Stimulated activated CD8-positive, alpha-beta memory T cell treated with anti-CD3 and anti-CD28 coated beads, Interleukin-4, amount 100 ng/mL, for 24 hours (primary cell): ENCODE measurements at places on chromosomes 16 and 17.

GRCh38 chr16:81371106-81371505 lies 56.3 kb downstream of the GAN start:
- no peak for DNase-seq

GRCh38 chr16:80045861-80046260 lies 445.3 kb upstream of the MAF start:
- no peak for DNase-seq

DNA sequence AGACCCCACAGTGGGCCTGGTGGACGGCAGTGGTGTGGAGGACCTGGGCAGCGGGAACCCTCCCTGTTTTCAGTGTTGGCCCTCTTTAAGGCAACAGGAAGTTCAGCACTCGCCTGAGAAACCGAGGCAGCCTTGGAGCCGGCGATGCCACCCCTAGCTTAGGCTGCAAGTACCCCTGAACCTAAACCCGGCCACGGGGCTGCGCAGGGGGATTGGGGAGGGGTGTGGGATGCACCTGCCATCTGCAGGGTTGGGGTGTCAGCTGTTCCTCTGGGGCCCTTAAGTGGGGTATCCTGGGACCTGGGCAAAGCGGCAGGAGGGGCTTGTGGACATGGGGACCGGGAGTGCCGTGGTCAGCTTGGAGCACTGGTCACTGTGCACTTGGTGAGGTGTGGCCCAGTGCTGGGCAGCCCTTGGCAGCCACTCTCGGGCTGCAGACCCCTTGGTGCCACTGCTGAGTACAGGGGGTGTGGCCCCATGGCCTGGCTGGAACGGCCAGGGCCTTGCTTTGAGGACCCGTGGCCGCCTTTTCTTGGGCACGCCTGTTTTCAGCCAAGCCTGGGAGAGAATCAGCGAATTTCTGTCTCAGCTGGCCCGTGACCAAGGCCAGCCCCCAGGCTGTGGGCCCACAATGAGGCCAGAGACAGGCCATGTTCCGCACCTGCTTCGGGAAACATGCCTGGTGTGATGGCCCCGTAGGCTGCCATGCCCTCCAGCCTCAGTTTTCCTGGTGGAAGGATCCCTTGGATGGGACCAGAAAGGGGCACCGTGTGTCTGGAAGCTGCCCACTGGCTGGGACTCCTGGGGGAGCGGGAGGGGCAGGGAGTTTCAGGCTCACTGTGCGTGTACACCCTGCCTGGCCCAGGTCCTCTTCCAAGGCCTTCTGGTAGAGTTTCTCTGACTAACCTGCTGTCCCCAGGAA lies 4.1 kb upstream of the SLC25A10 start:
- no peak for DNase-seq

GRCh38 chr16:5075637-5076036 lies 4.0 kb downstream of the ALG1 start:
- no peak for DNase-seq

DNA sequence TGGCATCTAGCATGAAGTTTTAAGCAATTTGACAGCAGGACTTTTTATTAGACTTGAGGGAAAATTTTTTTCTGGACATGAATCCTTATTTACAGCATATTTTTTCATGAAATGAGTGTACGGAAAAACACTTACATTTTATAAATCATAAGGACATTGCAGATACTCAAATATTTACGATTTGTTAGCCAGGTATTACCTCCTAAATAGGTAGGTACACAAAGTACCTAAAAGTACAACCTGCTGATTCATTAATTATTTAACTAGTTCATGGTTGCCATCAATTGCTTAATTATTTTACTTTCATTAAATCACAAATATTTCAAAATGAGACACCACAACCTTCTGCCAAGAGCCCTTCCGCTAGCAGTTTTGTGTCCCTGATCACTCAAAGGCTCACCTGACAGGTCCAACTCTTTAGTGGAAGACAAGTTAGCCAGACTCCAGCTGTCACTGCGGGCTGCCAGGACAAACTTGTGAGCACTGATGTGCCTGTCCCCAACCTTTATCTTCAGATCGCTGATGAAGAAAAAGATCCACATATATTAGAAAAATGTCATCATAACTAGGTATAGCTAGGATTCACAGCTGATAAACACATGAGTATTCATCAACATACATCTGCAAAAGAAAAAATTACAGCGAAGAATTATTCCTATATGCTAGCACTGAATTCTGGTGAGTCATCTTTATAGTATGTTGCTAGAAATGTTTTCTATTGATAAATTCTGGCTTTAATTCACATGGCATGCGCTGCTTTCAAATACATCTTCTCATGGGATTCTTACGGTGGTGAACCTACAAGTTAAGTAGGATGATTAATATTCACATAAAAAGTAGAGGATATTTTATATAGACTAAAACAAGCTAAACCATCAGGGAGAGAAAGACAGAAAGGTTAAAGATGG lies 28.2 kb downstream of the ANKFY1 start:
- DNase-seq: no peak

DNA sequence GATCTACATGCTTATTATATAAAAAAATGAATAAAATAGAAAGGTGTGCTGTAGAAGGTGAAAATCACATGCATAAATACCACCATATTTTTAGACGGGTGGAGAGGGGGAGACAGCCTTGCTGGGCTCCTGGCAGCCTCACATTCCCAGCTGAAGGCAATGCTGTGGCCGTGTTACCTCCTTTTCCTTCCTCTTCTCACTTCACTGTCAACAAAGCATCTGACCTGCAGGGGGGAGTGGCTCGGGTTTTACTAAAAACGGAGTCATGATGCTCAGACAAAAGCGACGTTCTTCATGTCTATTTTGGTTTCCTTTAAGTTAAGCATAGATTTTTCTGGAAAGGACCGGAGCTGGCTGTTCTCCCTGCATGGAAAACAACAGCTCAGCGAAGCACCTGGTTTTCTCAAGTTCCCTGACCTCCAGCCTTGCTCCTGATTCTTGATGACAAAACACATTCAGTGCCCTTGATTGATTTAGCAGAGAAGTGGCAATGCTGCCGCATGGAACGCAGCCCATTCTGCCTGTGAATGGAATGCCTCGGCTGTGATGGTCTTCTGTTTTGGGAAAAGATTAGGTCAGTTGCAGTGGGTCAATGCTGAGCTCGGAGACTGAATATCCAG lies 5.5 kb upstream of the RPTOR start:
- no peak for DNase-seq

DNA sequence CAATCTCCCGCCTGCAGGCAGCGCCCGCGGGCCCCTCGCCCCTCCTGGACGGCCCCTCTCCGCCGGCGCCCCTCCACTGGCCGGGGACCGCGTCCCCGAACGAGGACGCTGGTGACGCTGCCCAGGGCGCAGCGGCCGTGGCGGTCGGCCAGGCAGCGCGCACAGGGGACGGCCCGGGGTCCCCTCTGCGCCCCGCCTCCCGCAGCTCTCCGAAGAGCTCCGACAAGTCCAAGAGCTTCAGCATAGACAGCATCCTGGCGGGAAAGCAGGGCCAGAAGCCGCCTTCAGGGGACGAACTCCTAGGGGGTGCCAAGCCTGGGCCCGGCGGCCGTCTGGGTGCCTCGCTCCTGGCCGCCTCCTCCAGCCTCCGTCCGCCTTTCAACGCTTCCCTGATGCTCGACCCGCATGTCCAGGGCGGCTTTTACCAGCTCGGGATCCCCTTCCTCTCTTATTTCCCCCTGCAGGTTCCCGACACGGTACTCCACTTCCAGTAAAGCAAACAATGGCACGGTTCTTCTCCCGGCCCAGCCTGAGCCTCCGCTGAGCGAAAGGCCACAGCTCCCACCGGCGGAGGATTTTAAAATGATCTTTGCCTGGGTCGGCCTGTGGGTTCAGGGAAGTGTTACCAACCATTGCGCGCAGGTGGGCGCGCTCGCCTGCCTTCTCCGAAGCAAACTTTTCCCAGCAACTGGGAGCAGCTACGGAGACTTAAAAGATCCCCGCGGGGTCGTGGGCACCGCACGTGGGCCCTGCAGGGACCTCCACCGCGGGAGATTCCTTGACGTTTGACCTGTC lies 1.1 kb downstream of the FOXL1 start:
- no peak for DNase-seq

- DNase-seq: no peak
These were observed 48.3 kb downstream of the ADCY7 start for GRCh38 chr16:50314665-50315064.

GRCh38 chr16:30551781-30552180 lies 6.4 kb downstream of the ZNF764 start:
- DNase-seq: peak; percentile 41

DNA sequence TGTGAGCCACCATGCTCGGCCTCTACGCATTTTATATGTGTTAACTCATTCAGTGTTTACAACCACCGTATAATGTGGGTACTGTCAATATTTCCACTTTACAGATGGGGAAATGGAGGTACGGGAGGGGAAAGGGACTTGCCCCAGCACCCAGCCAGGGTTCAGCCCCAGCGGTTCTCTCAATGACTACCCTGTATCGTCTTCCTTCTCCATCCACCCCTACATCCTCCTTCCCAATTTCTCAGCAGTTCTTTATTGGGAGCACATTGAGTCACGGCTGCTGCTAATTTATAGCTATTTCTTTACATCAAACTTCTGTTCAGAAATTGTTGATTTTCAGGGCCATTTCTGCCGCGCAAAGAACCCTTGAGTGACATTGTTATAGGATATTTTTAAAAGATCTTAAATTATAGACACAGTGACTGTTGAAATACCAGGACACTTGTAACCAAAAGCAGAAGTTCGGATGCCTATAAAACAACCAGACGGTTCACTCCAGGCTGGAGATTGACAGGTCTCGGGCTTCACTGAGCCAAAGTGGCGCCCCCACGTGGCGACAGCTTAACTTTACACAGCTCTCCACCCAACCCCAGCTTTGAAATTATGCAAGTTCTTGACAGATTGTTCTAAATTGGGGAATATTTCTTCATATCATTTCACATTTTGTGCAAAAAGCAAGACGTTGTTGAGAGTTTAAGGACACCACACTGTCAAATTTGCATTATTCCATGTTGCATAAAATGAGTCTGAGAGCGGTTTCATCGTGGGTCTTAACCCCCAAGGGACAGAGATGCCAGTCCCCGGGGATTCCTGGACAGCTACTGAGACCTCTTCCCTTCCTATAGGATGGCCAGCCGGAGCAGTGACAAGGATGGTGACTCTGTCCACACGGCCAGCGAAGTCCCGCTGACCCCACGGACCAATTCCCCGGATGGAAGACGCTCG lies 11.8 kb downstream of the SYT17 start:
- no peak for DNase-seq
